ENCODE measurements at places on chromosomes 1 and 21.

DNA sequence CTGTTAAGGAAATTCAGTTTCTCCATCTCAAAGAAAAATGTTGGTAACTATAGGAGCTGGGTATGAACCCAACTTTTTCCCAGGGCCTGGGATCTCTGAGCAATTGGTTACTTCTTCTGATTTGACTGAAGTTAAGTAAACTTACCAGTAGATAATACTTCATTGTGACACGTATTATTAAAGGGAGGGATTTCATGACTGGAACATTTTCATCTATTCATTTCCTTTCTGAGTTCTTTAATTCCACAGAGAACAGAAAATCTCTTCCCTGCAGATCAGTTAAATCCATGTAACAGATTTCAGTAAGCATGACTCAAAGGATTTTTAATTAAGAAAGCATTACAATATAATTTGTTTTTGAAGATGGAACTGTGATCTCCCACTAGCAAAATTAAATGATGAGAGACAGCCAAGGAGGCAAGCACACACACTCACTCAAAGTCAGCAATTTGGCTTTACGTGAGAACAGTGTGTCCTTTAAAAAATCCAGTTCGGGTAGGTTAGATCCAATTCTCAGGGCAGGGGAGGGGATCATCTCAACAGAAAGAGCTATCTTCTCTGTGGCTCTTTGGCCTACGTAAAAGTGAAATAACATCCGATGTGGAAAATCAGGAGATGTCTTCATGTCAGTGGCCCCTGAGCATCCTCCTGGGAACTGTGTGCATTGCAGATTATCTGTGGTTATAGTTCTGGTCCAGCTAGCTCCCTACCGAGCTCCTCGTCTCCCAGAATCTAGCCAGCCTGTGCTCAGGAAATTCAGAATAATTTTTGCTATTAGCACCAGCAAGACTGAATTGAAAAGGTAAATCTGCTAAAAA lies 10.8 kb upstream of the MYOC start:
- no peak for DNase-seq

DNA sequence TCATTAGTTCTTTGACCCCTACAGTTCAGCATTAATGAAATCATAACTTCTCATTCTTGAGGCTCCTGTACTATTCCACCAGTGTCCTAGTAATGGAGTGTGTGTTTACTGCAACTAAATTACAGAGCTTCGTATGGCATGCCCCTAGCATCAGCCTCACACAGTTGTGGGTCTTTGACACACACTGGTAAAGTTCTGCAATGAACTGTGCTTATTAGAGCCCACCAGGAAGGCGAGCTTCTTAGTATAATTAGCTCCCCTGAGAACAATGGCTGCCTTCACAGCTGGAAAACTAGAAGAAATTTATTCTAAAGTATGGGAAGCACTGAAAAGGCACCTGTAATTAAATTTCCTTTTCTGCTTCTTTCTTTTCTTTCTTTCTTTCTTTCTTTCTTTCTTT lies 251.1 kb upstream of the RGS18 start:
- no peak for DNase-seq

GRCh38 chr21:45319461-45320211 lies 31.9 kb upstream of the POFUT2 start:
- no peak for DNase-seq

- peak; percentile 5 for DNase-seq
Observed at GRCh38 chr1:154145986-154146385, 8.9 kb downstream of the NUP210L start.

DNA sequence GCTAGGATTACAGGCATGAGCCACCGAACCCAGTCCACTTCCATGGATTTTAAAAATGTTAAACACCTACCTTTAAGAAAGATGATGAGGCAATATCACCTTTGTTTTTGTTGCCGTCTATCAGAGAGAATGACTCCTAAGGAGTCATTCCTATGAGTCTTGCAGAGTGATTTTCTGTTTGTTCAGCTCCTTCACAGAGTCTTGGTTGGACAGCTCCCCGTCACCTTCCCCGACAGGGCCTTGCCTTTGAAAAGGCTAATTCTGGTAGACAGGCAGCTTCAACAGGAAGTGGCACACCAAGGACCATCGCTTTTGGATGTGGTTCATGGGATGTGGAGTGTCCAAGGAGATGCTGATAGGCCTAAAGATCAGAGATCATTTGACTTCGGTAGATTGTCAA lies 17.5 kb downstream of the ZBTB18 start:
- DNase-seq: no peak

GRCh38 chr1:117534995-117535467 lies 70.8 kb upstream of the TENT5C start:
- DNase-seq: peak; percentile 74

GRCh38 chr1:162905174-162906158 lies 44.5 kb upstream of the CCDC190 start:
- DNase-seq: no peak

GRCh38 chr1:51314974-51315373 lies 15.4 kb downstream of the TTC39A start:
- no peak for DNase-seq

Measured in Kasumi-1 (cell line).